ENCODE measurements at places on chromosomes 7 and 10.

DNA sequence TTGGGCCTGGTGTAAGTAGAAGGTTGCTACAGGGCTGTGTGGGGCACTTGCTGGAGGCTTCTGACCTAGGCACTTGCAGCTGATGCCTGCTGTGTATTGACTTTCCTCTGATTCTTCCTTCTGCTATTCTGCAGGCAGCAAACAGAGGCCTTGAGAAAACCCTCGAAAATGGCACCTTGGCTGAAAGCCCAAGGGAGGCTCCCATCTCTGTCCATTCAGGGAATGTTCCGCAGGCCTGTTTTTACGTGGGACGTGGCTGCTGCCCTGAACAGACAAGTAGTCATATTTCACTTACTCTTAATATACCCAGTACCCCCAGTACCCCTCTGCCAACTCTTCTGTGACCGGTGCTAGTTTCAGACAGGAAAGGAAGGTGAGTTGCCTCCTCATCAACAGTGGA lies 664.7 kb downstream of the INHBA start:
- DNase-seq, result no peak

- DNase-seq, result no peak
These were observed 16.4 kb downstream of the COL1A2 start for GRCh38 chr7:94411188-94411466.

- peak; percentile 93 for DNase-seq
These were observed at the start of gene PSMC2 for GRCh38 chr7:103347507-103348267. PSMC2 (plus strand) TSS chr7:103347643; CDS start chr7:103347712, 69 bp downstream.

DNA sequence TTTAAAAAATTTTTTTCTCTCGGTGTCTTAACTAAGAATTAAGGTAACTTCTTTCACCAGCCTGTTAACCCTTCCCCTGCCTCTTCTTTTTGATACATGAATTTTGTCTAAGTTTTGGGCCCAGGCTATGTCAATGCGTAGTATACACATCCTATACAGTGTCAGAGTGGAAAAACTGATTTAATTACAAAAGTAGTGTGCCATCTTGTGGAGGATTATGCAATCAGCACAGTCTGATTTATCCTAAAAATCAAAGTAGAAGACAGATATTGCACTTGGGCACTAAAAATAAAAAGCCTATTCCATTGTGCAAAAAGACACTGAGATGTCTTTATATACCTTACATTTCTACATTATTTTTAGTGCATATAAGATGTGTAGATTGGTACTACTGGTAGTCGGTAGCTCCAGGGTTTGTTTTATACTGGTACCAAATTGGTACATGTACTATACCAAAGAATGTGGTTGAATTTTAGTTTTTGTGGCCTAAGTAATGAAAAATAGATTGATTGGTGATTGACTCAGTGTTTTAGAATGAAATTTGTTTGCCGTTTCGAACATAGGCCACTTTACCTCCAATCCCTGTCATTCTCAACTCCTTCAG lies 96.6 kb downstream of the MKLN1 start:
- peak; percentile 29 for DNase-seq

- no peak for DNase-seq
These were observed 54.4 kb downstream of the STK17A start for GRCh38 chr7:43637114-43637806.

- no peak for DNase-seq
These were observed 167.0 kb downstream of the GATA3 start for GRCh38 chr10:8221451-8221850.

- DNase-seq, result no peak
These were observed 18.1 kb upstream of the ZC3HAV1 start for GRCh38 chr7:139127648-139128047.

DNA sequence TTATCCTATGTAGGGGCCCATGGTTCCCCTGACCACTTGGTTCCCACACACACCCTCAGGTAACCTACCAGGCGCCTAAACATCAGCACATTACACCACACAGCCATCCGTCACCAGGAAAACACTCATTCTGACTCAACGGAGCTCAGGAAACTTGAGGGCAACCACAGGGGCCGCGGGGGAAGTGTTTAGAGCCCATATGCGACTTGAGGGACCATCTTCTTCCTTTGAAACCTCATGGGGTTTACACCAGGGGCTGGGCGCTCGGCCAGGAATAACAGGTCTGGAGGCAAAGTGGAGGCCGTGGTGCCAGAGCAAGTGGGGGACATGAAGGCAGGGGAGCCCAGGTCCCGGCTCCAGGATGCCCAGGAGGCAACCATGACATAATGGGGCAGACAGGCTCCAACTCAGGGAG lies 1.5 kb downstream of the STX1A start:
- no peak for DNase-seq

- DNase-seq, result no peak
These were observed 119.1 kb upstream of the PFKP start for GRCh38 chr10:2948127-2948854.

DNA sequence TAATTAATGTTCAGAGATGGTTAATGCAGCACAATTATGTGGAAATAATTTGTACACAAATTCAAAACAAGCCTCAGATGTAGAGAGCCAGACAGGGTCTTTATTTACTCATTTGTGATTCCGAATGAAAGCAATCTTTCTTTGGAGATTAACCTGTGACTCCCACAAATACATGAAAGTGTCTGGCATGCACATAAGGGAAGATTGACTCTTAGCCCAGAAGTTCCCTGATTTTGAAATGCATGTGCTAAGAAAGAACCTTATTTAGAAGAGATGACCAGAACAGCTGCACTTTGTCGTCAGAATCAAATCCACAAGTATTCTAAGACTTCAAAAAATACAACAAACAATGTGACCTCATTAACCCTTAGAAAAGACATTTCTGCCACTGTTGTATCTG lies 45.1 kb downstream of the RNLS start:
- no peak for DNase-seq

DNA sequence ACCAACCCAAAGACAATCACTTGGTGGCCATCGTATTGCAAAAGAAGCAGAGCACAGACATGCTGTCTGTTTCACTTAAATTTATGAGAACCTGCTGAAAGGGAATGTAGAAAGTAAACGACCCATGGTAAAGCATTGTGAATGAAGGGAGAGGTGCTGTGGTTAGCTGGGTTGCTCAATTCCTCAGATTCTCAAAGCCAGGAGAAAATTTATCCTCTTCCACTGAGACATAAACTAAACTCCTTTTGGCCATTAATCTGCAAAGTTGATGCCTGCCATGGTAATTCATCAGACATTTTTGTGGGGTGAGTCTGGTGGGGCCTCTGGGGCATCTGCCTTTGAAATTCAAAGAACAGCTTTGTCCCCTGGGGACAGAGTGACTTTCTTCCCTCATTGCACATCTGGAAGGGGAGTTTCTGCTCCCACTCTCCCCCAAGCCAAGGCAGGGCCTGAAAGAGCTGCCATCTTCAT lies 951.0 kb downstream of the LRMDA start:
- no peak for DNase-seq

DNA sequence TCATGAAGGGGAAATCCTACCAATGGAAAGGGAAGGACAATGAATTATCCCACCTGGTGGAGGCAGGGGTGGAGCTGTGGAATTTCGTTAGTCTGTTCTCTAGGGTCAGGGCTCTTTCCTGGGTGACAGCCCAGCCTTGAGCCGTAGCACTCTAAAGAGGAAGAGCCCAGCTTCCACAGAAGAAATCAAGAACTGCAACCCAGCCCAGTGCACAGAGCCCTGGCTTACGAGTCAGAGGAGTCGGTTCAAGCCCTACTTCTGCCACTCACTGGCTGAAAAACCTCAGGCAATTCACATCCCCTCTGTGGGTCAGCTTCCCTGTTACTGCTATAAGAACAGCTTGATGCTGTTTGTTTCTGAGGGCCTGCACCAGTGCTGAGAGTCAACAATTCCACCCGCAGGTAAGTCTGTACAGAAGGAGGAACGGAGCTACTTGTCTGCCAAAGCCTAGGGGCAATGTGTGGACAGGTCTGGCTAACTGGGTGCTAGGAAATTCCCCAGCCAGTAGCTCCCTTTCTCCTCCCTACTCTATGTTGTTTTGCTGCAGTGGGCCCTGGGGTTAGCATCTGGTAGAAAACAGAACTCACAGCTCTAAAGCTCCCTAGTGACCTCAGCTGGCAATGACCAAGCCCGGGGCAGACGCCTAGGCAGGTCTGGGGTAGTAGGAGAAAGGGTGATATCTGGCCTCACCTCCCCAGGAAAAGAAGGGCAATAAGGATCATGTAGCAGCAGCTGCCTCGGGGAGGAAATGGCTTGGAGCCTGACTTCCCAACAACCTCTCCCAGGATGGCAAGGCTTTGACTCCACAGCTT lies 3.3 kb downstream of the AVPI1 start:
- DNase-seq, result no peak

DNA sequence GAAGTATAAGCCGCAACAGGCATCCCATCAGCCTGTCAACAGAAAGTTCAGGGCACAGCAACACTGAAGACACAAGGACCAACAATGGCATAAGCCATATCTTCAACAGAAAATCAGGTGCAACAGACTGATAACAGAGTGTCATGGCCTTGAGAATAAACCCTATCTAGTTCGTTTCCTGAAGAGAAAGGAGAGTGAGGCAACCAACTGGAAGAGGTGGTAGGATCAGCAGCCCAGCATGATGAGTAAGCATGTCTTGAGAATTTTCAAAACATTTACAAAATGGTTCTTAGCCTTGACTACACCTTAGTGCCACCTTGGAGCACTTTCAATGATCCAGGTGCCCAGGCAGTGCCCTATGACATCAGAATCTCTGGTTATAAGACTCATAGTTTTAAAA lies 290.2 kb upstream of the SEMA3C start:
- no peak for DNase-seq

- no peak for DNase-seq
These were observed 45.1 kb upstream of the ELMO1 start for GRCh38 chr7:37493810-37494209.

DNA sequence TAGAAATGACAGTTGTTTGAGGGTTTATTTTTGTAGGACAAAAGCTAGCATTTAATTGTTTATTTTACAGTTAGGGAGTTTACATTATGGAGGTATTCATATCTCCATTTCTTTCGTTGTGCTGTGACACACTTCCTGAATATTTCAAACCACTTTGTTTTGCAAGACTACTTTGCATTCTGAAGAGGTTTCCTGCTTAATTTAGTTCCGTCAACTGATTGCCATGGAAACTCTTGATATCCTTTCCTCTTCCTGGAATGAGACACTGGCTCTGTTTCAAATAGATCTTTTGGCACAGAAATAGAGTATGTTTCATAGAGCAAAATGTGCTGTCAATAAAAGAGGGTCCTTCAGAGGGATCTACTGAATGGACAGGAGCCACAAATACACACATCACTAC lies 159.5 kb upstream of the AGR3 start:
- DNase-seq, result no peak

DNA sequence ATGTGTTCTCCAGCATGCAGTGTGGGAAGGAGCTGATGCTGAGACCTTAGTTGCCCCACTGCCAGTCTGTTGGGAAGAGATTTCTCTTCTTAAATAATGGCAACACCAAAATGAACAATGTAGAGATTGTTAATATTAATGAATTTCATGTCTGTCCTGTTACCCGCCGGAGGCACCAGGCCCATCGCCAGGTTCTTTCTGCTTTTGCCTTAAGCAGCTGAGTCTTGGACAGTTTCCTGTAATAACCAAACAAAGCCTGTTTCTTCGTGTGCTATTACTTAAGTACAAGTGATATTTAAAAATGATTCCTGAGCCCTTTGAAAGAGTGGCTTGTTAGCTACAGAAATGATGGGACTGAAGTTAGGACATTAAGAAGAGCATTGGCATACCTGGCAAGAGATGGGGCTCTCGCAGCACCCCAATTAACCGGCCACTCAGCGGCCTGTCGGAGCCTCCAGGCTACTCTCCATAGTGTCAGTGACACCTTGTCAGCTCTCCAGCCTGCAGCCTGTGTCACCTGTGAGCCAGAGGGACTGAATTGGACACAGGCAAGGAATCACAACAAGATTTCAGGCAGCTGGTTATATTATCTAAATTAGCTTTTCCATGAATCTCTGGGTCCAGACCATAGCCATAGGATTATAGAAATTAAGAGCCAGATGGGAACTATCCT lies 142.0 kb downstream of the CELF2 start:
- no peak for DNase-seq

DNA sequence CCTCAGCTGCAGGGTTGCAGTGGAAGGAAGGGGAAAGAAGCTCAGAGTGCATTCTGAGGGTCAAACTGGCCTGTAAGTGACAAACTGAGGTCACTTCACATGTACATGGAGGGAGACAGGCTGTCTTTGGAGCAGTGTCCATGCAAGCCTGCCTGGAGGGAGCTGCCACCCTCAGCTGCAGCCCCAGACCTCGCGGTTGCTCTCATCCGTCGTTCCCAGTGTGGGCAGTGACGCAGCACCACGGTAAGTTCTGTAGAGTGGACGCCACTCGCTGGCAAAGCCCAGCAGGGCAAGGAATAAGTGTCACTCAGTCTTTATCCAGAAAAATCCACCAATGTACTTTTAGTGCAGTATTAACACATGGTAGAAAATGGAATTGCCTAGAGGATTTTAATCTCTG lies 225.7 kb downstream of the MGMT start:
- no peak for DNase-seq

DNA sequence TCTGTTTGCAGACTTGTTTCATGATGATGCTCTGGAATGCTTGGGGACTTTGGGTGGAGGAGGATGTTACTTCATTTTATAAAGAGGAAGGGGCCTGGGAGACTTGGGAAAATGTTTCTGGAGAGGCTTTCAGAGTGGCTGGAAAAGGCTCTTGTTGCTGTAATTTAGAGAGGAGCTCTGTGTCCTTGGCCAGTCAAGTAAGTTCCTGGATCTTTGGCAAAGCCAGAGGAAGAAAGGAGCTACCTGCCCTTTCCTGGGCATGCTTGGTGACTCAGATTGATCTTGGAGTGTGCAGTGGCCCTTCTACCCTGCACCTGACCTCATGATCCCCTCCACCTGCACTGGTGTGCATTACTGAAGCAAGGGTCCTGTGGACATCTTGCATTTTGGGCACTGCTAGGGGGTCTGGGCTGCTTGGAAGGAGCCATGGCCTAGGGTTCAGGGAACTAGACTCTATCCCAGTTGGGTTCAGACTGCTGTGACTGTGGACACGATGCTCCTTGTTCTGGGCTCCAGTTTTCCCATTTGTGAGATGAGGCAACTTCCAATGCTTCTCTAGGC lies 56.1 kb downstream of the ADCYAP1R1 start:
- DNase-seq, result no peak

DNA sequence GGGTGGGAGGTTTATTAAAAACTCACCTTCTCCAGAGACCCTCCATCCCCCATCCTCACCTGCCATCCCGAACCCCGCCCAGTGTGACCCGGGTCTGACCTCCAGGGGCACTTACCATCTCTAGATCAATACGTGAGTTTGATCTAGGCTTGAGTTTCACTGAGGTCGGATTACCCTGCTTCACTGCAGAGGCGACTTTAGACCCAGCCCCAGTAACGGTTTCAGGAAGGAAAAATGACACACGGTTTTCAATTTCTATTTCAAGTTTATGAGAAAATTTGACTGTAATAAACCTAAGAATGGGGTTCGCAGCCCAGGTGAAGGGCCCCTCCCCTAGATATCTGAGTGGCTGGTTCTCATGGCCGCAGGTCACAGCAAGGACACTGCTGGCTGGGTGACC lies 33.1 kb downstream of the RCC1L start:
- DNase-seq, result no peak

DNA sequence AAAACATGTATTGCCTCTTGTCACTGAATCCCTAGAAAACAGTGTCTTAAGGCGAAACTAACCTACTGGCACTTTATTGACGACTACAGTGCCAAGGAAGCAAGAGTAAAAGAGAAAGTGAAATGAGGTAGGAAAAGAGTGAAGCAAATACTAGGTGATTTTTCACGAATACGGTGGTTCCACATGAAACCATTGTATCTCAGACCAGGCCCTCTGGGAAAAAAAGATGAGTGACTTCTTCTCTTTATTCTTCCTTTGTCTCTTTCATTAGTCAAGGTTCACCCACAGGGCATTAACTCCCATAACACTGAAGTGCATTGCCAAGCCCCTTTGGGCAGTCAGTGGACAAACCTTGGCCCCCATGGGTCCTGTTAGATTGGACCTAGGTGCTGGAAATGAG lies 16.2 kb upstream of the MACC1 start:
- no peak for DNase-seq

All from thymus (tissue), 14 donors.